ENCODE measurements at places on chromosomes 6 and 20.

GRCh38 chr6:10624836-10625235, 69.6 kb downstream of the C6orf52 start:
- no peak for DNase-seq

DNA sequence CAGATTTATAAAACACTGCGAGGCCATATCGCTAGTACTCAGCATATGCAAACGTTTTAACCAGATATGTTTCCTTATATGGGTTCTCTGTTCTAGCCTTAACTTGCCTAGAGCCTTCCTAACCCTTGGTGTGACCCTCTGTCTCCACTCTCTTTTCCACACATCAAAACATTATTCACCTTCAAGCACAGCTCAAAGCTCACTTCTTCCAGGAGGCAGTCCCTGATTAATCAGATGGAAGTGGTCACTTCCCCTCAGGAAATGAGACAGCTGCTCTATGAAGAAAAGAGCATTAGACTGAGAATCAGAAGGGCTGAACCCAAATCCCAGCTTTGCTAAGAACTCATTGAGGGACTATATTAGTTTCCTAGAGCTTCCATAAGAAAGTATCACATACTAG, 39.8 kb upstream of the SLC17A4 start:
- DNase-seq = peak; percentile 69

DNA sequence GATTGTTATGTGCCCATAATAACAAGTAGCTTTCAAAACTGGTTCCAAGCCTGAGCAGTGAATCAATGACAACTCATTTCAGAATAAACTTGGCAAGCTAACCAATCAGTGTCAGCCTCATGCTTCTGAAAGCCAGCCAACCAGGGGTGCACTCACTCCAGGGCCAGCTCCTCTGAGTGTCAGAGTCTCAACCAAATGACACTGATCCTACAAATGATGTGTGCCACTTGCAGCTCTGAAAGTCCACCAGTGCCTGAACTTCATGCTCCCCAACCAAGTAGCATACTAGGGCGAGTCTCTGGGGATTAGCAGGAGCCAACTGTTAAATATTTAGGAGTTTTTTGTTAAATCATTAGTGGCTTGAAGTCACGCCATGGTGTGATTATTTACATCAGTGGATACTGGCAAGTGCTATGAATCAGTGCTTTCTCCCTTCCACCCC, 4.5 kb downstream of the IYD start:
- DNase-seq = no peak

DNA sequence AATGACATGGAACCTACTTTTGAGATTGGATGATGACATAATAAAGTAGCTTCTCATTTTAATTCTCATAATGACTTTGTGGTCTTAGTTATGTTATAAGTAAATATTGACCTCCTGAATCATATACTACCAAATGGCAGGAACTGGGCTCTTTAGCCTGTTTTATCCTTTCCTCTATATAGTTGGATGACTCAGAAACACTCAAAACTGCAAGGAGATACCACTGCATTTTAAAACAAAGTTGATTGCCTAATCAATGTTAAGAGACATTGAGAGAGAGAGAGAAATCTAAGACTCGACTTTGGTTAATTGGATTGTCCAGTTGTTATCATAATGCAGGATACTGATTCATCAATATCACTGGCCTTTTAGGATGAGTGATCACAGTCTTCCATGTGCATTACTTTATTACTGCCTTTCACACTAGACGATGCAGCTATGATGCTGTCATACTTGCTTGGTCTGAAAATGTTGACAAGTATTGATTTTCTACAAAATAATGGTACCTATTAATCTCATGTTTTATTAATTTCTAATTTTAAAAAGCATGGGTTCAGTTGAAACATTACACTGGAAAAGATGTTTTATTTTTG, 320.0 kb downstream of the NKAIN2 start:
- no peak for DNase-seq

DNA sequence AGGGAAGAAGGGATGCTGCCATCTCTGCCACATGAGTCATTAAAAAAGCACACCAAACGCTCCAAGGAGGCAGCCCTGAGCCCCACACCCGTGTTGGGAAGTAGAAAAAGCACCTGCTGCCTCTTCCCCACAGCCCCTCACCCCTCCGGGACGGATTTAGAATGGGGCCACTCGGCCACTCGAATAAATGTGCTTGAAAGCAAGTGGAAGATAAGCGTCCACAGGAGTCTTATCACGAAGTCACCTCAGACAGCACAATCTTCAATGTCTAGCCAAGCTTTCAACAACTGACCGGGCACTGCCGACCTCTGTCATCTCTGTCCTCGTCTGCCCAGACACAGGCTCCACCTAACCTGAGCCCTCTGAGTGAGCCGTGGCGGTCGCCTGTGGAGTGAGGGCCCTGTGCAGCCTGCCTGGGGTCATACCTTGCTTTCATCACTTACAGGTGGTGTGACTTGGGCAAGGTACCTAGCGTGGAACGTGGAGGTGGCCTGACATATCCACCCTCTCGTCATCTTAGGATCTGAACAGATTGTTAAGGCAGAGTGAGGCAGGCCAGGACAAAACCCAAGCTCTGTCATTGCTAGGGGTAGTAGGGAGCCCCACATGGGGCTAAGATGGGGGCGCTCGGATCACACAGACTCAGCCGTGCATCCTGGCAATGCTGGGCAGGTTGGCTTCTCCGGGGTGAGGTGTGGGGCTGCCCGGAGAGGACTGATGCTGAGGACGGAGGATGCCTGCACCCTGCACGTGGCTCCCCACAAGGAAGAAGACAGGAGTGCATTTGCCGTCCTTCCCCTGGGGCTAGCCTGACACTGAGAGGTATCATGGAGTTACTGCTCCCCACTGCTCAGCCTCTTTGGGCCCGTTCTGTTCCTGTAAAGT, 34.8 kb downstream of the PSMG4 start:
- peak; percentile 46 for DNase-seq

DNA sequence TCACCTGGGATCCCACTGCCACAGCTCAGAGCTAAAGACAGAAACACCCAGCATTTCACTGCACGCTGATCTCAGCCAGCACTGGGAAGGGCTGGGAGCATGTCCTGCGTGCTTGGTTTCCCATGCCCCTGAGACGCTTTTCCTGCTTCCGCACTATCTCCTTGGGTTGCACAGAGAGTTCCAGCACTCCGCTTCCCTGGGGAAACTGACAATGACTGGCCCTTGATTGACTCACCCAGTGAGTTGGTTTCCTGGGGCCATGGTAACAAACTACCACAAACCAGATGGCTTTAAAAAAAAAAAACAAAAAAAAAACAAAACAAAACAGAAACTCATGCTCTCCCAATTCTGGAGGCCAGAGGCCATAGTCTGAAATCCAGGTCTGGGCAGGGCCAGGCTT, 14.8 kb upstream of the MAS1L start:
- no peak for DNase-seq

- DNase-seq = no peak
These were observed 26.9 kb downstream of the CFAP61 start for GRCh38 chr20:20079102-20079784.

Data from WERI-Rb-1 (cell line).